ENCODE measurements at places on chromosomes 1 and 21.

- no peak for DNase-seq
These were observed 161.7 kb upstream of the ST6GALNAC5 start for GRCh38 chr1:76705560-76705959.

DNA sequence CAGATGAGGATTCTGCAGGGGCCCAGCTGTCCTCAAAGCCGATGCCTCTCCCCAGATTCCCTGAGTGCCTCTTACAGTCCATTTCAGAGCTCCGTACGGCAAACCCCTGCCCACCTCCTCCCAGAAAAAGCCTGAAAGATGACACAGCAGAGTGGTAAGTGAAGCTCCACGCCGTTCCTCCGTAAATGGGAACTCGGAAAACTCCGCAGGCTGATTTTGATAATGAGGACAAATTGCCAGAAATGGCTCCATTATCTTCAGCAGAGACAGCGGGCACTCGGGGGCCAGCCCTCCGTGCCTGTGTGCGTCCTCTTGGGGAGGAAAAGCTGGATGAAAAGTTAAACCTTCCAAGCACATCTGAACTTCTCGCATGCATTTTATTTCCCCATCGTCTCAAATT is 81.1 kb downstream of the NPHP4 start:
- no peak for DNase-seq

- no peak for DNase-seq
These were observed 6.2 kb downstream of the LIN9 start for GRCh38 chr1:226302731-226303130.

- DNase-seq, result no peak
These were observed 8.6 kb upstream of the C1orf105 start for GRCh38 chr1:172411791-172412338.

- DNase-seq, result no peak
These were observed 46.3 kb upstream of the RPL11 start for GRCh38 chr1:23645338-23645737.

GRCh38 chr1:156746728-156747631 is 4.5 kb downstream of the HDGF start:
- peak; percentile 95 for DNase-seq

DNA sequence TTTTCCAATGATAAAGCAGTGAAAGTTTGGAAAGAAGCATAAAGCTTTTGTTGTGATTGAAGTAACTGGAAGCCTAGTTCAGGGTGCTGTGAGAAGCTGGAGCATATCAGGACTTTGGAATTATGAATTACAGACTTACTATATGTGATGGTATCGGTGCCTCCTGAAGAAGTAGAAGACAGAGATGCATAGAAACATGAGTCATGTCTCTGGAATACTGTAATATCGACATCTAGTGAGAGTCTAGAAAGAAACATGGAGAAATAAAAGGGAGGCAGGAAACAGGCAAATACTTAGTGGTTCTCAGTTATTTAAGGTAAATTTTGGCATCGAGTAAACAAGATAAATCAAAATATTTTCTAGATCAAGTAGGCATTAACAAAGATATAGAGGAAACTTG is 103.0 kb downstream of the CAMTA1 start:
- DNase-seq, result peak; percentile 30

- DNase-seq, result no peak
These were observed 64.2 kb downstream of the HLX start for GRCh38 chr1:220943319-220943996.

DNA sequence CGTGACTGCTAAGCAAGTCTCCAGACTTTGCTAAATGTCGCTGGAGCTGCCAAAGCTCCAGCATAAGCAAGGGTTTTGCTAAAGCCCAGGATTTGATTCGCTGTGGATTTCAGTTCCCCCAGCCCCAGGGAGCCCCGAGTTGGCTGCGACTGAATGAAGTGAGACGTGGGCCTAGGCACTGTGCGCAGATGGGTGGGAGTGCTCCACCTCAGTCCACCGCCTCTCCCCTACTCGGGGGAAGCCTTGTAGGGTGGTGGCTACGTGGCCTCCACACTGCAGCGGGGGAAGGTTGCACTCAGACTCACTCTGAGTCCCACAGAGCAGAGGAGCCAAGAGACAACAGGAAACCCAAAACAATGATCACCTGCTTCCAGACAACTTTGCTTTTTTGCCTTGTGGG is 397.8 kb upstream of the VAMP3 start:
- DNase-seq, result no peak

DNA sequence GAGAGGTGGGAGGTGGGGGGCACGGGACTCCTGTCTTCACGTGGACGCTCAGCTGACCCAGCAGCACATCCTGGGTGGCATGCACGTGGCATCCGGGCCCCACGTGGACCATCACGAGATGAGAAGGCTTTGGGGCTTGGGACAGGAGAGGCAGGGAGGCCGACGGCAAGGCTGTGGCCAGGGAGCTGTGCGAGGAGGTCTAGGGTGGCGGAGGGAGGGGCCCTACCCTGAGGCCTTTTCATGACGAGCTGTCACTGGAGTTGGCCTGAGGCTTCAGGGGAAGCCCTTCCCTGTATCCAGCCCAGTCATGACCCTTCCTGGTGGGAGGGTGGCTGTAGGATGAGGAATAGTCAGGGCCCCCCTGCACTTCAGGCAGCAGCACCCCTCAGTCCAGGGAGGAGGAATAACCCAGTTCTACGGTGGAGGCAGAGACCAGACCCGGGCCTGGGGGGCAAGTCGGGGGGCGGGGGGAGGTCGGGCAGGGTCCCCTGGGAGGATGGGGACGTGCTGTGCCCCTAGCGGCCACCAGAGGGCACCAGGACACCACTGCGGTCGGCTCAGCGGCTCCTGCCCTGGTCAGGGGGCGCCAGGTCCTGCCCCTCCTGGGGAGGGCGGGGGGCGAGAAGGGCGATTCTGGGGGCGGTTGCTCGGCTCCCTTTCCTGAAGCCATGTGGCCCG is 2.0 kb upstream of the PERM1 start:
- peak; percentile 49 for DNase-seq

- no peak for DNase-seq
These were observed 80.3 kb upstream of the ETS2 start for GRCh38 chr21:38725196-38726157.

DNA sequence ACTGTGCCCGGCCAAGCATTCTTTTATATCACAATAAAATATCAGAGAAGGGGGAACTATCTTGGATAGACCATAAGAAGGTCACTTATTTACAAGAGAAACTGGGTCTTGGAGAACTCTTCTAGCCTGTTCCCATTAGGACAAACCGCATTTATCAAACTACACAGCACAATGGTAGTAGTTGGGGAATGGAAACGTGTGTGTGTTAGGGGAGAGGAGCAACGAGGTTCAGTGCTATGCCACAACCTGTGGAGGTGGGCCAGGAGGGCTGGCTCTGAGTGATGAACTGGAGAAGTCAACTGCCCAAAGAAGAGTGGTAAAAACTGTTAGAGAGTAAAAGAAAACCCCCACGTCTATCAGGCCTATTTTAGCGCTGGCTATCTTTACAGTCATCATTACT is 1.6 kb downstream of the DONSON start:
- no peak for DNase-seq

DNA sequence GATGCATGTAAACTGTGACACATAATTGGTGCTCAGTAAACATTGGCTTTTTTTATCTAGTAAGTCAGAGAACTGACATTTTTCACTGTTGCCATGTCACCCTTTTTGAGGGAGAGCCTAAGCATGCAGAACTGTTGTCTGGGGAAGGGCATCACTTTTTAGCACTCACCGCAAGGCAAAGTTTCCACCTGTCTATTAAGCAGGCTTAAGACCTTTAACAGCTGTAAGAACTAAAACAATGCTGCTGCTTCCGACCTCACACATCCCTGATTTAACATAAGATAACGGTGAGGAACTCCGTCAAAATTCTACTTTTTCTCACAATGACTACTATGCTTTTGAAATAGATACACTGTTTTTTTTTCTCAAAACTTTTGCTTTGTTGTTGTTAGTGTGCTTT is 554.8 kb downstream of the NUF2 start:
- DNase-seq, result peak; percentile 46

DNA sequence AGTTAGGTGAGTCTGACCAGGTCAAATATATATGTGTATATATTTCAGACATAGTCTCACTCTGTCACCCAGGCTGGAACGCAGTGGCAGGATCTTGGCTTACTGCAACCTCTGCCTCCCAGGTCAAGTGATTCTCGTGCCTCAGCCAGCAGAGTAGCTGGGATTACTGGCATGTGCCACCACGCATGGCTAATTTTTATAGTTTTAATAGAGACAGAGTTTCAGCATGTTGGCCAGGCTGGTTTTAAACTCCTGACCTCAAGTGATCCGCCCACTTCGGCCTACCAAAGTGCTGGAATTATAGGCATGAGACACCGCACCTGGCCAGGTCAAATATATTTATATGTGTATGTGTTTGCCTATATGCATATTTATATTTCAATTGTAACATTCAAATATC is 581.5 kb upstream of the B3GALT2 start:
- DNase-seq, result no peak

- no peak for DNase-seq
These were observed 22.1 kb downstream of the SPOCD1 start for GRCh38 chr1:31793586-31794285.

DNA sequence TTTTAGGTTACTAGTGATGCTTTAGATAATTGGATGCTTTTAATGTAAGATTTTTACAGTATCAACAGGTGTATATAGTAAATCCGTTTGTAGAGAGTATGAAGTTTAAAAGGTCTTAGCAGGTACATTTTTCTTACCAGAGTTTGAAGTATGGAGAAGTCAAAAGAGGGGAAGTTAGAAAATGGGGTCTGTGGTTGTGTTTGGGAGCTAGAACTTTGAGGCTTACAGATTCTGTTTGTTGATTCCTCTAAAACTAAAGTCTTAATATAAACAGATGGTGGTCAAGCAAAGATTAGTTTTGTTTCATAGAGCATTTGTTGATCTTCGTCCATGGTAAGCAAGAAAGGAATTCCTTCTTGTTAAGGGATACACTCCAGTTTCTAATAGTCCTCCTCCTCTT is 35.8 kb downstream of the CDC42 start:
- DNase-seq, result no peak

DNA sequence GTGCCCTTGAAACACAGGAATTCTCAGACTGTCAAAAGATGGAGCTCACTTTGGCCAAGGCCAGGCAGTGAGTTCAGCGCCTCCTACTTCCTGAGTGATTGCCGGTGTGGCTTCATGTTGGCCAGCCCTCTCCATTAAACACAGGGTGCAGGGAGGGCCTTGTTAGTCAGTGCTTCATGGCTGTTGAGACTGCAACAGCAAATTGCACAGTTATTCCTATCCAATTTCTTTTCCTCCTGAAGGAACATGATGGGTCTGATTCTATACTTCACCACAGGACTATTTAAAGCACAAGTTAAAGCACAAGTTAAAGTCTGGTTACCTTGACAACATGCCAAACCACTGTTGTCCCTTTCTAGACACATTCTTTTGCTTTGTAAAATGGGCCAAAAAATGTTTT is 156.6 kb downstream of the SIPA1L2 start:
- DNase-seq, result peak; percentile 81

GRCh38 chr1:153355445-153356071 is 2.1 kb upstream of the S100A9 start:
- DNase-seq, result peak; percentile 87

GRCh38 chr1:6686294-6686693 is 15.3 kb downstream of the DNAJC11 start:
- DNase-seq, result peak; percentile 47

DNA sequence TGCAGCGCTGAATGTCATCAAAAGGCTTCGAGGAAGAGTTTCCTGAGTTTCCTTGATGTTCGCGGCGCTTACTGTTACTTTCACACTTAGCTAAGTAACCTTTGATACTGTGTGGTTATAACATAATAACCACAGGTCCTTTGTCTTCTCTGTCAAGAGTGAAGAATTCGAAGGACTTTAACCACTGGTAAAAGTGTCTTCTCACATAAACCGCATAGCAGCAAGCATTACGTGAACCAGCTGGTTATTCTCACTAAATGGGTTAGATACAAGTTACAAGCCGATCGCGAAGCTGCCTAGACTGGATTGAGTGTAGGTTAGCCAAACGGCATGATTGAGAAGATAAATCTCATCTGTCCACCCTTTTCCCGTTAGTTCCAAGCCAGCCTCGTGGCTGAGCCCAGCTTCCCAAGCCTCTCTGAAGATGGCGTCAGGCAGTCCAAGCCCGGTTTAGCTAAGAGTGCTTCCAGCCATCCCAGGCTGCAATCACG is 18.3 kb upstream of the IFNGR2 start:
- DNase-seq, result no peak

DNA sequence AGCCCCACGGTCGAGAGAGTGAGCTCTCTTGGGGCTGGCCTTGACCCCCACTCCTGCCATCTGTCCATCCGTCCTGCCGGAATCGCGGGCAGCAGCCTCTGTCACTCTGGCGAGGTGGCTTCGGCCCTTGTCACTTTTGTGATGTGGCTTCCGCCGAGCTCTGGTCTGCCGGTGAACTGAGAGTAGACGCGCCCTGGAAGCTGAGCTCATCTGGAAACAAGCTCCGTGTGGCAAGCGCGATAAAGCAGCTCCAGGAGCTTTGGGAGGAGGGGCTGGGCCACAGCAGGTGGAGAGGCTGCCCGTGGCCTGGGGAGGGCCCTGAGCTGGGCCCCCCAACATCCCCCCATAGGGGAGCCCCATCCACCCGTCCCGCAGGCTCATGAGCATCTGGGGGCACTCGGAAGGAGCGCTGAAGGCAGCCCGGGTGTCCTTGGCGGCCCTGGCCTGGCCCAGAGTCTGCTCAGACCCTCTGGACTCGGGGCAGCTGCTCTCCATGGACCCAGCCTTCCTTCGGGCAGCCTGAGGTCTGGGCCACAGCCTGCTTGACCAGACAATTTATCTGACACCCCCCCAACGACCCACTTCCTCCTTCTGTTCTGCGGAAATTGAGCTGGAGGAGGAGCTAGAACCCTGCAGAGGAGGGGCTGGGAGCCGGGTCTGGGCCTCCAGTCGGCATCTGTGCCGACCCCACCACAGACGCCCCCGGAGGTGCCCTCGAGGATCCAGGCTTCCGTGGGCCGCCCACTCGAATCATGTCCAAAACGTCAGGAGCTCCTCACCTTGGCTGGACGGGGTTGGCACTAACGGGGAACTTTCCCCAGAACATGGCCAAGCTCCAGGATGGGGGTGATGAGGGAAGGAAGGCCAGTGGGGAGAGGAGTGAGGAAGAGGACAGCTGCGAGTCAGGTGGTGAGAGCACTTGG is 59.1 kb downstream of the SLC19A1 start:
- DNase-seq, result no peak

DNA sequence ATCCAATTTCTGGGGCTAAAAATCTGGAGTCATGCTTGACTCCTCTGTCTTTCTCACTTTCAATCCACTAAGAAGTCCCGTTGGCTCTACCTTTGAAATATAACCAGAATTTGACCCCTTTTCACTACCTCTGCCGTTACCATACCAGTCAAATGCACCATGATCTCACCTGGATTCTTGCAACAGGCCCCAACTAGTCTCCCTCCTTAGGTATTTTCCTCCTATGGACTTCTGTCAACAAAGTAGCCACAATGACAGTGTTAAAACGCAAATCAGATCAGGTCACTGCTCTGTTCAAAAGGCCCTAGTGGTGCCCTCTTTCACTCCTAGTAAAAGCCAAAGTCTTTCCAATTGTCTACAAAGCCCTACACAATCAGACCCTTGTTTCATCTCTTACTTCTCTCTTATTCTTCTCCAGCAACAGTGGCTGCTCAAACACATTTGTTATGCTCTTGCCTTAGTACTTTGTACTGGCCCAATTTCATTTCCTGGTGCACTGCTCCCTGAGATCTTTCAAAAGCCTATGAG is 35.7 kb upstream of the AGL start:
- DNase-seq, result no peak

Data from GM23248 (cell line).